Cerebellar nuclear complex (tissue), 1 donor: ENCODE measurements at places on chromosomes 3 and 15.

DNA sequence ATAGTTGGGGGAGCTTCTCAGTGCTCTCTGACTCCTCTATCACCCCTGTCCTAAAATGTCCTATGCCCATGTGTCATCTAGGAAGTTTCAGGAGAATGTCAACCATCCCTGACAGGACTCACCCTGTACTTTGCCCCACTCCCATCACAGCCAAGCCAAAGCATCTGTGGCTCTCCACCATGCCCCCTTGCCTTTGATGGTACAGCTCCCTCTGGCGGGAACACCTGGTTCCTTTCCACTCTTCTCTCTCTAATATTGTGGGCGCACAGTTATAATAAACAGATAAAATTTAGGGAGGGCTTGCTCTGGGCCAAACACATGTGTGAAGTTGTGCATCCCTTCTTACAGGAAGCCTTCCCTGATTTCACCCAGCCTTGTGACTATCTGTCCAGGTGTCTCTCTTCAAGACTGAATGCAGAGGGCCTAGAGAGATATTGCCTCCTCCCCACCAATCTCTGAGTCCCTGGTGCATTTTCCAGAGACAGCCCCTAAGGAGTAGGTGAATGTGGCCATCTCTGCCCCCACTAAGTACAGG, 62.8 kb downstream of the ISG20 start:
- DNase-seq = no peak

GRCh38 chr3:3847994-3848922, 49.0 kb downstream of the LRRN1 start:
- no peak for DNase-seq

DNA sequence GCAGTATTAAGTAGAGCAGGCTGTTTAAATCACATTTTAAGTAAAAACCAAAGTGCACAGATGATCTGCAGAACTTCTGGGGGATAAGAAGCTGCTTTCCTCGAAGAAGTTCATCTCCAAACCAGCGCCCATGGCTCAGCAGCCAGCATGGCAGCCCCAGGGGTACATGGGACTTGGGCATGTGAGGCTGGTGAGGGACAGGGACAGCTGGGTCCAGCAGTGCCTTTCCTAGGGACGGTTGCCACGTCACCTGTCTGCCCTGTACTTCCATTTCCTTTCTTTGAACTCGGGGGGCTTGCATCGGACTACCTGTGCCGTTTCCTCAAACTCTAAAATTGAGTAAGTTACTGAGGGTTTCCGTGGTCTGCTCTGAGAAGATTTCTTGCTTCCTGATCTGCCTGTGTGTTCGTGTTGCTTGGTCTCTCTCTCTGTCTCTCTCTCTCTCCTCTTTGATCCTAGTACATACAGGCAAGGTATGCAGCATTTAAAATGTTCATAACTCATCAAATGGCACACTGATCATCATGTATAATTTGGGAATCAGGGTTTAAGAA, 67.6 kb downstream of the IGF1R start:
- DNase-seq = no peak

DNA sequence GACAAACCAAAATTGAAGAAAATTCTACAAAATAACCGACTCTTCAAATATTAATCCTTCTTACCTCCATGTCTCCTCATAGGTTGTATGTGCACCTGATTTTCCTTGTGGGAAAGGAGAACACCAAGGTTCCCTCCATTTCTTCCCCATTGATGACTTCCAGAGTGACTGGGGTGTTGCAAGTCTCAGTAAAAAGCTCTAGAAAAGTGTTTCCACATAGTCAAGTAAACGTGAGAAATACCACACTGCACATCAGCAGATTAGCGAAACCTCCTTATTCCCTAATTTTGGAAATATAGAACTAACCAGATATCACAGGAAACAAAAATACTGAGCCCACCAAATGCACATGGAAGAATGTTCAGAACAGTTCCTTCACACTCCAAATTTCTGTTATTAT, 4.9 kb upstream of the RPN1 start:
- no peak for DNase-seq

GRCh38 chr3:37624276-37624675, 237.4 kb upstream of the CTDSPL start:
- no peak for DNase-seq

GRCh38 chr15:58362262-58362922, 69.4 kb upstream of the LIPC start:
- DNase-seq = no peak

GRCh38 chr3:31613654-31614053, 80.9 kb downstream of the STT3B start:
- no peak for DNase-seq

GRCh38 chr3:55473788-55474187, 13.3 kb downstream of the WNT5A start:
- DNase-seq = no peak

DNA sequence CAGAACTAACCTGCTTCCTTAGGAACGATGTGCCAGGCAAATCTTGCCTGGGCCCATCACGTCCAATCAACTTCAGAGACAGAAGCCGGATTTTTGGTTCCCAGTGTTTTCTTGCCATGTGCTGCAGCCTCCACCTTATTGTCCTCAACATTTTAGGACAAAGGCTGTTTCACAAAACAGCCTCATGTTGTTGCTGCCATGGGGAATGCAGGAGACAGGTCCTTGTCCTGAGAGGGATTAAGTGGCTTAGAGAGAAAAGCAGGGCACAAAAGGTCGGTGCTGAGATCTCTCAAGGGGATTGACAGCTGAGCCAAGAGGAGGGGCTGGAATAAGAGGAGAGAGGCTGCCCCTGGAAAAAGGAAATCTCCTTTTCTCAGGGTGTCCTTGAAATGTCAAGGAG, 11.3 kb upstream of the NMNAT3 start:
- no peak for DNase-seq

DNA sequence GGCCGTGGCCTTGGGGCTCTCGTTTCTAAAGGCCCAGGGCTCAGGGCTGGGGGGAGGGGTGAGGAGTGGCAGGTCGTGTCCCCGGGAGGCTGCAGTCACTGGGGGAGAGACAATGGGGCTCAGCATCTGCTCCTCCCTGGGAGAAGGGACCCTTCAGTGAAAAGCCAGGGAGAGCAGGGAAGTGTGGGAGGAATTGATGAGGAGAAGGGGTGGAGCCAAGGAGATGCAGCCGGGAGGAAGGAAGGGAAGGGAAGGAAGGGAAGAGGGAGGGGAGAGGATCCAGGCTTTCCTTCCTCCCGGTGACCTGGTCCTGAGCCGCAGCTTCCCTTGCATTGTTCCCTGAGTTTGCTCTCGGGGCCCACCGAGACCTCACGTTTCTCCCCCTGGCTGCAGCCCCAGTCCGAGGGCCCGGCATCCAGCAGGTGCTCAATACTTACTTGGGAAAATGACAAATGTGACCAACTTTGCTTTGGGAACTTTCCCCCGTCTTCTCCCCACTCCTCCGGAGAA, 1.4 kb upstream of the ZNF710 start:
- DNase-seq = no peak

DNA sequence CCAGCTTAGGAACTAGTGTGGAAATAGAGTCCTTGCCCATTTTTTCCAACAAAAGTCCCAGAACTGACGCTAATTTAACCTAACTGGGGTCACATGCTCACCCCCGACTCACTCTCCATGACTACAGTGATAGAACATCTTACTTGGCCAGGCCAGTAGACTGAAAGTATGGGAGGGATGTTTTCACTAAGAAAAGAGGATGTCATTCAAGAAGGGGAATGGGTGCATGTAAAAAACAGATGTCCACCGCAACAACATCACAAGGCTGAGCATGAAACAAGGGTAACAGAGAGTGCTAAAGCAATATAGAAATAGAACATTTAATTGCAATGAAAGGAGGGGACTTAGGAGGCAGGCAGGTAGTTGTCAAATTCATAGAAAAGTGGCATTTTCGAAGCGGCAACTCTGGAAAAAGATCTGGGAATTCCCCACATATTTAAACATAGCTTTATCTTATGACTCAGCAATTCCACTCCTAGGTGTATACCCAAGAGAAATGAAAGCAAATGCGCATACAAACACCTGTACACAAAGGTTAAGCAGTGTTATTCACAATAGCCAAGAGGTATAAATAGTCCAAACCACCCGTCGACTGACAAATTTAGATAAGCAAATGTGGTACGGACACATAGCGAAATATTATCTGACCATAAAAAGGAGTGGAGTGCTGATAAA, 41.1 kb upstream of the UBE2E2 start:
- no peak for DNase-seq

- no peak for DNase-seq
Measured at GRCh38 chr3:38992117-38992760, 59.5 kb downstream of the SCN11A start.

- DNase-seq = no peak
Measured at GRCh38 chr3:159919873-159920272, 68.8 kb upstream of the IL12A start.

DNA sequence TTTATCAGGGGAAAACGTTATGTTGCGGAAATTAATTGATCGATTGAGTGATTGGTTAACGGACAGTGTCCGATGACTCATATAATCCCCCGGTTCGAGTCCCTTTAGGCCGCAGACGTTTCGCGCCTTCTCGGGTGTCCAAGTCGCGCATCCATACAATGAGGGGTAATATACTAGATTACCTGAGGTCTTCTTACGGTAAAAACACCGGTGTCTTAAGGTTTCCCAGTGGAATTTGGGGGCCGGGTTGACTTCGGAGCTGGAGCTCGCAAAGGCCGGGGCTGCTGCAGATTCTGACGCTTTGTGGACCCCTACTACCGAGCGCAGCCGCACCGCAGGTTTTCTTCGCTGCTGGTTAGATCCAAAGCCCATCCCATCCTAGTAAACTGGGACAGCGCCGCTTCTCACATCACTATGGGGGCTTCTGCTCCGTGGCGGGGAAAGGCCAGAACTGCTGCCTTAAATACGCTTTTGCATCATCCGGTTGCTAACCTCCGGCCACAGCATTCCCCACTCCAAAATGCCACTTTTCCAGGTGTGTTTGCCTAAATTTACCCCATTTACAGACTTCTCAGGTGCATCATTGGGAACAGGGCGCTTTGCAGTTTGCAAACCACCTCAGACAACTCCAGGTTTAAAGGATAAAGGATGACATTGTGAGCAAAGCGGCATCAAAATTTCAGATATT, 858 bp upstream of the SACM1L start:
- DNase-seq = peak; percentile 27

- DNase-seq = no peak
Measured at GRCh38 chr3:57505901-57506300, 38.2 kb downstream of the DNAH12 start.

- DNase-seq = no peak
Measured at GRCh38 chr3:14363991-14364390, 38.4 kb upstream of the SLC6A6 start.

DNA sequence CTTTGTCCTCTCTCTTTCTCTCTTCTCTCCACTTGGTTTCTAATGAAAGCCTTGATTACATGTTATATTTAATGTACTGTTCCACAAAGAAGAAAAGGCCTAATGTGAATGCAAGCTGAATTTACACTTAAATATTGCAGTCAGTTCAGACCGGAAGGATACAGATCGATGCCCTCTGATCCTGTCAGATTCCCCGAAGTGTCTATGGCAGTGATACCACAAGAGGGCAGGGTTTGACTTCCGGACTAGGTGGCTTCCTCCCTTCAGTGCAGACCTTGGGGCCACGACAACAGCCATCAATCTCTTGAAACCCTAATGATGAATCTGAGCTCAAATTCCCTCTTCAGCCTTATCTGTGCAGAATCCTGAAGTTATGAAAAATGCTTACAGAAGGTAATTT, 29.5 kb downstream of the AGTR1 start:
- no peak for DNase-seq

- no peak for DNase-seq
Measured at GRCh38 chr3:153615863-153616262, 453.8 kb downstream of the RAP2B start.

DNA sequence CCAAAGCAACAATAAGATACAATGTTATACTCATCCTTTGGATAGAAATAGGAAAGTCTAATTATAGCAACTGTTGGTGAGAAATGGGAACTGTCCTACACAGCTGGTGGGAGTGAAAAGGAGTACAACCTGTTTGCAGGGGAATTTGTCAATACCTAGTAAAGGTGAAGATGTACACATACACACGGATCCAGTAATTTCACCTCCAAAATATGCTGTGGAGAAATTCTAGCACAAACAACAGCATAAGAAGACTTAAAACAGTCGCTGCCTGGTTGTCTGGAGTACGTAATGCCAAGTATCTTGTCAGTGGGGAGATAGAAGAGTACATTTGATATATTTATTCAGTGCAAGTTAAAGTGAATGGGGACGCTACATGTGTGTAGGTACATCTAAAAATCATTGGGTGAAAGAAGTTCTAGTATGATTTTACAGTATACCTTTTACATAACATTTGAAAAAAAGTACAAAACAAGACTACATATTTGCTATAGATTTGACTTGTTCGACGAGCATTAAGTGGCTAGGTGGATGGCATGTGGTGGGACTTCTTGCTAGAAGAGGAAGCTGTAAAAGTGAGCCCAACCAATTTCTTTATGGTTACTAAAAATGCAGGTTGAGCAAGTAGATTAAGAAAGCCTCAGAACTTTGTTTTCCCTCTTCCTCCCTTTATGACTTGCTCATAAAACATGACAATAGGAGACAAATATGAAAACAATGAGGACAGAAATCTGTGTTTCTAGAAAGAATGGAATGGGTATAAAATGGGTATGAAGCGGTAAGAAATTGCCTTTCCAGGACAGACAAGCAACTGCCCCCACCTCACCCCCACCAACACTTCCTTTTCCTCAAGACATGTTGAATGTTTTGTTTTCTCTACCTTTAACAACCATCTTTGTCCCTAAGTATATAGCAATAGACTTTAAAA, 50.2 kb upstream of the CCR4 start:
- no peak for DNase-seq

GRCh38 chr3:131406274-131406673, 24.7 kb downstream of the NUDT16 start:
- no peak for DNase-seq

- DNase-seq = no peak
Measured at GRCh38 chr3:139933766-139934165, 1.2 kb upstream of the CLSTN2 start.

GRCh38 chr15:51623386-51623938, 891 bp upstream of the DMXL2 start:
- DNase-seq = no peak

DNA sequence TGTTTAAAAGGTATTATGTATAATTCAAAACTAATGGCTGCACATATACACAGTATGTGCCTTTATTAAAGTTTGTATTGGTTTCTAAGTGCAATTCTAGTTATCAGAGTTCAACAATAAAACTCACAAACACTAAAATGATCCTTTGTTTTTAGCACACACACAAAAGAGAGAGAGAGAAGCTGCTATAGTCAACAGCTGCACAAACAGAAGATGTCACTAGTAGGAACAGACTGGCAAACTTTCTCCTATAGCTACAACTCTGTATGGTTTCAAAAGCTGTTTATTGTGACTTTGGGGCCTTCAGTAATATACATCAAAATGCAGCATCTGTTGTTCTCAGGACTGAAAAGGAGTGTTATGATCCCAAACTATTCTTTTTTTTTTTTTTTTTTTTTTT, 6.1 kb downstream of the SECISBP2L start:
- DNase-seq = no peak

- no peak for DNase-seq
Measured at GRCh38 chr3:124829819-124830554, 57.2 kb downstream of the ITGB5 start.

DNA sequence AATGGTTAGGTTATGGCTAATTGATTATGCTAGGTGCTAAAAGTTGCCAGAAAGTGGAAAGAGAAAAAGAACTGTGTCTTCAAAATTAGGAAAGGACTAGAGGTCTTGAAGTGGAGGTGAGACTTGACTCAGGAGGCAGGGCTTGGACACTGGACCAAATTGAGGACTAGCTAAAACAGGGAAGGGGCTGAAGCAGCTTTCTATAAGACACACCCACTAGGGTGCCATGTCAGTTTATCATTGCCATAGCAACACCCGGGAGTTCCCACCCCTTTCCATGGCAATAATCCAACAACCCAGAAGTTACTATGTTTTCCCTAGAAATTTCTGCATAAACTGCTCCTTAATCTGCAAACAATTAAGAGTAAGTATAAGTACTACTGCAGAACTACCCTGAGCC, 42.9 kb upstream of the MITF start:
- DNase-seq = no peak
